ENCODE measurements at places on chromosomes 1 and 21.

DNA sequence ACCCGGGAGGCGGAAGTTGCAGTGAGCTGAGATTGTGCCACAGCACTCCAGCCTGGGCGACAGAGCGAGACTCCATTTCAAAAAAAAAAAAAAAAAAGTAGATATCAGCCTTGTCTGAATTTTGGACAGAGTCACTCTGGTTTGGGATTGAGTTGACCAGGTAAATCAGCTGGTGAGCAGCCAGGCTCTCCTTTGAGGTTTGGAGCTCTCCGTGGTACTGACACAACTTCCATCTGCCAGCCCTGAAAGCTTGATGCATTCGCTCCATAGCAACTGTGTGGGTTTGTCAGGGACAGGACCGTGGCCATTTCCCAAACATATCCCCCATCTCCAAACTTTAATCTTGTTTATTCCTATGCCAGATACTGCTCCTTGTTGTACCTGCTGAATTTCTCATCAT is 155.2 kb downstream of the DMRTA2 start:
- DNase-seq, result no peak

DNA sequence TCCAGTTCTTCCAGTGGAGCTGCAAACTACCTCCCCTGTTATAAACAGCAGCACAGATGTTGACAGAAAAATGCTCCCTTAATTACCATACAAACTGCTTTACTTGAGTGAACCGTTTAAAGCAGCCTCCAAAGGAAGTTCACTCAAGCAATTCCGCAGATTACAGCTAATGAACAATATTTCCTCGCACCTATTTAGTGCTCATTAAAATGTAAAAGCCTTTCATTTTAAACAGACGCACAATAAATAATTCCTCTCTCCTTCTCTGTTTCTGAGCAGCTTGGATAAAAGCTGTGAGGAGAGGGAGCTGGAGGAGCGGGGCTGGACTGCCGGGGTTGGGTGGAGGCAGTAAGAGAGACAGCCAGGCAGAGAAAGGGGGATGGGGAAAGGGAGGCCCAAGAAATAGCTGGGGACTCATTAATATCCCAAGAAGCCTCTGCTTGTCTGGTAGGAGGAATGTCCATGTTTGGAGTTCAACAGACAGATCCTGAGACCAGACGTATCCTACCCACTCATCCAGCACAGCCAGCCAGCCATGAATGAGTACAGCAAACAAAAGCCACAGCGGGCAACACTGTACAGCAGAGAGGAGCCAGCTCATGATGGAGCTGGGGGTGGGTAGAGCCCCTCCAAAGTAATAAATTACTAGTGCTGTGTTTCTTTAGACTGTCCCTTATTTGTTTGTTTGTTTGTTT is 227.7 kb downstream of the GPATCH2 start:
- no peak for DNase-seq

GRCh38 chr1:195185321-195185720 is 1422.9 kb downstream of the KCNT2 start:
- DNase-seq, result no peak

GRCh38 chr1:5877683-5878530 is 114.3 kb downstream of the NPHP4 start:
- DNase-seq, result no peak

GRCh38 chr1:161986328-161986727 is 37.3 kb downstream of the OLFML2B start:
- DNase-seq, result no peak

GRCh38 chr1:6580593-6581409 is 1.0 kb downstream of the ZBTB48 start:
- no peak for DNase-seq

DNA sequence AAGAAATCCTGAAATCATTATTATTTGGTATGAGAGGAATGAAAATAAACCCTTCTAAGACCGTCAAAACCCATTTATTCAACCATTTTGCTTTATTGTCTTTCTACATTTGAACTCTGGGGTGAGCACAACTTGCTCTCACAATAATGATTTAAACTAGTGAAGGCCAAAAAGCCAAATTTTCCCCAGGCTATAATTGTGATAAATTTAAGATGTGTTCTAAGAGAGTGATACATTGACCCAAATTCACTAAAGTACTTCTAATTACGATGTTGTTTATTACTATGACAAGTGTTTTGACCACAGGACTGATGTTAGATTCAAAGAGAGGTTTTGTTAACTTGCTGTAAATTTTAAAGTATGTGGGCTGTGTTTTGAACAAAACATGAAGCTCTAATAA is 670.9 kb upstream of the NR5A2 start:
- no peak for DNase-seq

DNA sequence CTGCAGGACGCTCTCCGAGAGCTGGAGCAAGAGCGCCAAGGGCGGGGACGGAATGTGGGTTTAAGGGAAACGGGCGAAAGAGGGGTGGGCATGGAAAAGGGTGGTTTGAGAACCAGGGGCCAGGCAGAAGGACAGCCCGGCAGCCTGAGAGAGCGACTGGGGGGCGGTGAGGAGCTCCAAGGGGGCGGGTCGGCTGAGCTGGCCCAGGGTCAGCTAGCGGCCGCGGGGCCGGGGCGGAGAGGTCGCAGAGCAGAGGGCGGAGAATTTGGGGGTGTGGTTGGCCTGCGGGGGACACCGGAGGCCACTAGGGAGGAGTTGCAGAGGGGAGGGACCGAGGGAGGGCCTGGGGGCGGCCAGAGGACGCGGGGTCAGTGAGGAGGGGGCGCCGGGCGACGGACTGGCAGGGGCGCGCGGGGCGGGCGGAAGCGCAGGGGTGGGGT is 54.7 kb downstream of the NDUFS5 start:
- DNase-seq, result no peak

DNA sequence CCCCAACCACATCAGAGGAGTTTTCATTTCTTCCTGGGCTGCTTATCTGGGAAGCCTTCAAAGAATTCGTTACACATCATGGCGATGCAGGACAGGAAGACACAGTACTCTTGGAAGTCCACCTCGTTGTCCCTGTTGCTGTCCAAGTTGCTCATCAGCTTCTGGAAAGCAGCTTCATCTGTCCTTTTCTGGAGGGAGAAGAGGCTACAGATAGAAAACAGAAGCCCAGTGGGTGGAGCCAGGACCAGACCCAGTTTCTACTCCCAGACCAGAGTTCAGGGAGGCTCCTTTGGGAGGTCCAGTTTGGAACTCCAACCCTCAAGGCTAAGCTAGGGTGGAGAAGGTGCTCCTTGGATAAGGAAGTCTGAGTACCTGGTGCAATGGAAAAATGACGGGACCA is 1.9 kb downstream of the S100A4 start:
- no peak for DNase-seq

GRCh38 chr1:193533853-193534252 is 347.4 kb upstream of the B3GALT2 start:
- no peak for DNase-seq

- DNase-seq, result no peak
Observed at GRCh38 chr1:84402060-84402459, 3.8 kb downstream of the DNASE2B start.

GRCh38 chr1:71645015-71645414 is 564.2 kb upstream of the ZRANB2 start:
- no peak for DNase-seq

DNA sequence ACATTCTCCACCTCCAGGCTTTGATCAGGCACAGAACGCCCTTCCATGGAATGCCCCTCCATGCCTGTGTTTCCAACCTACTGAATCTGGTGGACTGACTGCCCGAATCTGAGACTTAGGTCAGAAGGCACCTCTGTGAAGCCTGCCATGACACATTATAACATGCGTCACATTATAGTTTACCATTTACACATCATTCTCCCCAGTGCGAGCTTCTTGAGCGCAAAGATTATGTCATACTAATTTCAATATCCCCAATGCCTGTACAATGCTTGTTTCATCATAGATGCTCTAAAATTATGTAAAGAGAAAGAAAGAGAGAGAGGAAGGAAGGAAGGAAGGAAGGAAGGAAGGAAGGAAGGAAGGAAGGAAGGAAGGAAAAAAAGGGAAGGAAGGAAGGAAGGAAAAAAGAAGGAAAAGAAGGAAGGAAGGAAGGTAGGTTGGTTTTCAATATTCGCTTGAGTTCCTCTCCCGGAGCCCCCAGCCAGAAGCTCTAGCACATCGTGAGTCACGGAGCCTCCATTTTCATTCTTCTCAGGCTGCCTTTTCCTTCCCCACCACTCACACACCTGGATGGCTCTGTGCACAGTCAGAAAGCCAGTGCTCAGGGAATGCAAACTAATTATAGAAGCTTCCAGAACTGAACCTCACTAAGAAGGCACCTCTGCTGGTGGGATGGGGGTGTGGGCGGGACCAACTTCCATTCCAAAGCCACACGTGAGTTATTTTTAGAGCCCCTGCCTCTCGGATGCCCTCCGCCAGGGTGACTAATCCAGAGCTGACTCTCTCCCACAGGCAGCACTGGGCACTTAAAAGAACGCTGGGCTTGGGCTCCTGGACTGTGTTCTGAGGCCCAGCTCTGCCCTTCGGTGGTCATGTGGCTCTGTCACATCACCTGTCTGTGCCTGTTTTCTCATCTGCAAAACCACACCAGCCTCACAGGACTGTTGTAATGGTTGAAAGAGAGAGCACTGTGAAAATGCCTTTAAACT is 27.4 kb downstream of the LAMB3 start:
- DNase-seq, result no peak

All from COR-L47 (cell line).